Activated naive CD8-positive, alpha-beta T cell treated with anti-CD3 and anti-CD28 coated beads for 36 hours (primary cell): ENCODE measurements at places on chromosomes 3 and 15. TPM values are rescaled to one million over a fixed set of nuclear protein-coding genes. Genes with fewer than 3 reads are reported as not detected.

DNA sequence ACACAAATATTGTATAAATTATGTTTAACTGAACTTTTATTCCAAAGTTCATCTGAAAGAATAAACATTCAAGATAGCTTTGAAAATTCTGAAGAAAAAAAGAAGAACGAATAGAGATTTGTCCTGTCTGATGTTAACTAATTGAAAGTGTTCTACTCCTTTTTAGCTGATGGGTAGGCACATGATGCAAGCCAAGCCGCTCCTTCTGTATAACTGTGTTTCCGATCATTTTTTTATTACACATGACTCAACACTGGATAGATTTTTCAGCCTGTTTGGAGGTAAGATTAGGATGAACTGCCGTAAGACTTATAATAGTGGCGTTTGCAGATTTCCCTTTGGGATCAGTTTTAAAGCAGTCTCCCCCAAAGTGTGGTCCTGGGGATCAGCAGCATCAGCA, 19.0 kb downstream of the NSUN3 start:
- no peak overlapping the region for H3K27ac ChIP-seq
- peaks cover 44% of the 10 kb centered on the region for H3K4me1 ChIP-seq
- peaks cover 30% of the 10 kb centered on the region for H3K36me3 ChIP-seq

DNA sequence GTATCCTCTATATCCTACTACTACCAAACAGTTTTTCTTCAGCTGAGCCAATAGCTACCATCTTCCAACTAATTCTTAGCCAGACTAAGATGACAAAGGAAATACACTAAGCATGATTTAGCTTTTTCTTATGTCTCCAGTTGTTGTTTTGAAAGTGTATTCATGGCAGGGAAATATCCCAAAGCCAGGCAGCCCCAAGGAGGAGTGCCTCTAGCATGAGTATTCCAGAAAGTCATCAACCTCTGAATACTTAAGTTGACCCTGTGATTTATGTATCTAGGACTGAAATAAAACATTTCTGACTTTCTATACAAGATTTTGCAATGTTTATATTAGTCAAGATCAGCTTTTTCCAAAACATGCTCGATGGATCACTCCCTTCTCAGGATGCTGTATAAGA, 449.1 kb downstream of the IL5RA start:
- no peak for DNase-seq
- no peak overlapping the region for H3K4me3 ChIP-seq
- H3K27ac ChIP-seq, result no peak overlapping the region
- H3K4me1 ChIP-seq, result no peaks in the 10 kb centered on the region

- peaks cover 39% of the 10 kb centered on the region for H3K27me3 ChIP-seq
- H3K36me3 ChIP-seq, result no peaks in the 10 kb centered on the region
- peak overlapping the region; percentile 49 for H3K4me3 ChIP-seq
- peaks cover 10% of the 10 kb centered on the region for H3K4me1 ChIP-seq
- no peak for DNase-seq
- no peak overlapping the region for H3K27ac ChIP-seq
Observed at GRCh38 chr3:46565077-46565476, 1.0 kb downstream of the LRRC2 start.

DNA sequence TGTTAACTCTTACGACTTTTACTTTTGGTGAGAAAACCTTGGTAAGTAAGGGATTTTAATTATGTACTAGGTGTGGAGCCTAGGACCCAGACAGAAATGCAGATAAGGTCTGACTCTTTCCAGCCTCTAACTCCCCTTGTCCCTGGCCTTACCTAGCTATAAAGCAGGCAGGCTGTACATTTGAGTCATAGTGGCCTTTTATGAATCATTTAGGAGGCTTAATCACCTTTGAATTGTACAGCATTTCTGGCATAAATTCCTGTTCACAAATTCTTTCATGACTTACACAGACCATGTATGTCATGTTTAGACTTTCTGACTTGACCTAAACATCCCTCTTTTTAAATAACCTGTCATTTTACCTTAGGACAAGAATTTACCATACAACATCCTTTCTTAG, 47.4 kb downstream of the CHCHD4 start:
- no peak overlapping the region for H3K4me3 ChIP-seq
- H3K27me3 ChIP-seq, result peaks cover 15% of the 10 kb centered on the region
- no peak for DNase-seq
- H3K27ac ChIP-seq, result no peak overlapping the region
- H3K4me1 ChIP-seq, result peaks cover 3% of the 10 kb centered on the region
- no peaks in the 10 kb centered on the region for H3K36me3 ChIP-seq

- H3K4me3 ChIP-seq, result no peak overlapping the region
- H3K27me3 ChIP-seq, result peaks cover 7% of the 10 kb centered on the region
- no peak for DNase-seq
- no peak overlapping the region for H3K27ac ChIP-seq
Observed at GRCh38 chr15:51135276-51135675, 40.6 kb upstream of the TNFAIP8L3 start.

- H3K4me1 ChIP-seq, result peaks cover 86% of the 10 kb centered on the region
- DNase-seq, result no peak
- peak overlapping the region; percentile 95 for H3K27ac ChIP-seq
- peak overlapping the region; percentile 65 for H3K4me3 ChIP-seq
- H3K27me3 ChIP-seq, result no peaks in the 10 kb centered on the region
Observed at GRCh38 chr3:171255236-171255806, 204.9 kb downstream of the TNIK start.

DNA sequence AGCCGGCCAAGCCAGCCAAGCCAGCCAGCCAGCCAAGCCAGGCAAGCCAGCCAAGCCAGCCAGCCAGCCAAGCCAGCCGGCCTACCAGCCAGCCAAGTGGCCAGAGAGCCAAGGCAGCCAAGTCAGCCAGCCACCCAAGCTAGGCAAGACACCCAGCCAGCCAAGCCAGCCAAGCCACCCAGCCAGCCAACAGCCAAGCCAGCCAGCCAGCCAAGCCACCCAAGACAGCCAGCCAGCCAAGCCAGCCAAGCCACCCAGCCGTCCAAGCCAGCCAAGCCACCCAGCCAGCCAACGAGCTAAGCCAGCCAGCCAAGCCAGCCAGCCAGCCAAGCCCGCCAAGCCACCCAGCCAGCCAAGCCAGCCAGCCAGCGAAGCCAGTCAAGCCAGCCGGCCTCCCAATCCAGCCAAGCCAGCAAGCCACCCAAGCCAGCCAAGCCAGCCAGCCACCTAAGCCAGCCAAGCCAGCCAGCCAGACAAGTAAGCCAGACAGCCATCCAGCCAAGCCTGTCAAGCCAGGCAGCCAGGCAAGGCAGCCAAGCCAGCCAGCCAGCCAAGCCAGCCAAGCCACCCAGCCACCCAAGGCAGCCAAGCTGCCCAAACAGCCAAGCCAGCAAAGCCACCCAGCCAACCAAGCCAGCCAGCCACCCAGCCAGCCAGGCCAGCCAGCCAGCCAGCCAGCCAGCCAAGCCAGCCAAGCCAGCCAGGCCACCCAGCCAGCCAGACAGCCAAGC, 200.5 kb downstream of the GOLGA6L6 start:
- H3K27ac ChIP-seq, result no peak overlapping the region
- DNase-seq, result no peak
- H3K4me1 ChIP-seq, result no peaks in the 10 kb centered on the region
- no peaks in the 10 kb centered on the region for H3K36me3 ChIP-seq

GRCh38 chr3:23811919-23812318, 6.2 kb downstream of the UBE2E1 start:
- peaks cover 41% of the 10 kb centered on the region for H3K36me3 ChIP-seq
- peaks cover 62% of the 10 kb centered on the region for H3K4me1 ChIP-seq
- peak overlapping the region; percentile 65 for H3K27ac ChIP-seq
- H3K4me3 ChIP-seq, result peak overlapping the region; percentile 87
- no peak for DNase-seq

DNA sequence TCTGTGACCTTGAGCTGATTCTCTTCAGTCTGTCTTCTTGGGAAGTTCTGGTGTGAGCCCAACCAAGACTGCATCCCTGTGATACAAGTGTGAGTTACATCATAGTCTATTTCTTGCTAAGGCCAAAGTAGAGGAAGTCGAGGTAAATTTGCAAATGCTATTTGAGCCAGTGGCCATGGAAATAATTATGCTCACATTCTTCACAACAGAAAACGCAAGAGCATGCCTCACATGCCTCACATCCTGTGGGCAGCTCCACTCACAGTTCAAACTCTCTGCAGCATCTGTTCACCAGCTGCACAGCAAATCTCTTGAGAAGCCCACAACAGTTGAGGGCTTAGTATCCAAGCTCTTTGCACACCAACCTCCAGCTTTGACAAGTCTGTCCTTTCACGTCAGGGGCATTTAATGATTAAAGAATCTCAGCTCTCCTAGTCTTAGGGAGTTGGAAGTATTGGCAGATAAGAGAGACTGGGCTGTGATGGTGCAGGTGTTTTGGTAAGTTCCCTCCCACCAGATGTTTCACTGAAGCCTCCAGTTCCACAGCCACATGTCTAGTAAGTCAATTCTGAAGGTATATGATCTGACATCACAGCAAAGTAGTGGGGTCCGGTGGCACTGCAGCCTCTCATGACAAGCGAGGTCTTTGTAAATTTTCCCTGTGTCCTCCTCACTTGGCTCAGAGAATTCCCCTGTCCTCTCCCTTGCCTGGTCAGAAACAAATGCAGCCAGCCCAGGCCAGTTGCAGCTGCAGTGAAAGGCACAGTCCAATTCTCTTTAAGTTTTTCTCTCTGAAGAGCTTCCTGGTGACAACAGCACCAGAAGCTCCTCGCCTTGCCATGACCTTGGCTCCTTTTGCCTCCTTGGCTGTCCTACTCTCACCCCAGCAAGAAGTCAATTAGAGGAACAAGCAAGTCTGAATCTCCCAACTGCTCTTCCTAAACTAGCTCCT, 166.1 kb downstream of the SSR3 start:
- peaks cover 4% of the 10 kb centered on the region for H3K4me1 ChIP-seq
- peaks cover 10% of the 10 kb centered on the region for H3K27me3 ChIP-seq
- DNase-seq, result no peak
- no peaks in the 10 kb centered on the region for H3K36me3 ChIP-seq
- no peak overlapping the region for H3K27ac ChIP-seq

GRCh38 chr3:169907476-169907875, 3.9 kb upstream of the SAMD7 start:
- no peak for DNase-seq
- no peaks in the 10 kb centered on the region for H3K27me3 ChIP-seq
- H3K27ac ChIP-seq, result no peak overlapping the region
- no peaks in the 10 kb centered on the region for H3K4me1 ChIP-seq
- H3K36me3 ChIP-seq, result no peaks in the 10 kb centered on the region
- no peak overlapping the region for H3K4me3 ChIP-seq

DNA sequence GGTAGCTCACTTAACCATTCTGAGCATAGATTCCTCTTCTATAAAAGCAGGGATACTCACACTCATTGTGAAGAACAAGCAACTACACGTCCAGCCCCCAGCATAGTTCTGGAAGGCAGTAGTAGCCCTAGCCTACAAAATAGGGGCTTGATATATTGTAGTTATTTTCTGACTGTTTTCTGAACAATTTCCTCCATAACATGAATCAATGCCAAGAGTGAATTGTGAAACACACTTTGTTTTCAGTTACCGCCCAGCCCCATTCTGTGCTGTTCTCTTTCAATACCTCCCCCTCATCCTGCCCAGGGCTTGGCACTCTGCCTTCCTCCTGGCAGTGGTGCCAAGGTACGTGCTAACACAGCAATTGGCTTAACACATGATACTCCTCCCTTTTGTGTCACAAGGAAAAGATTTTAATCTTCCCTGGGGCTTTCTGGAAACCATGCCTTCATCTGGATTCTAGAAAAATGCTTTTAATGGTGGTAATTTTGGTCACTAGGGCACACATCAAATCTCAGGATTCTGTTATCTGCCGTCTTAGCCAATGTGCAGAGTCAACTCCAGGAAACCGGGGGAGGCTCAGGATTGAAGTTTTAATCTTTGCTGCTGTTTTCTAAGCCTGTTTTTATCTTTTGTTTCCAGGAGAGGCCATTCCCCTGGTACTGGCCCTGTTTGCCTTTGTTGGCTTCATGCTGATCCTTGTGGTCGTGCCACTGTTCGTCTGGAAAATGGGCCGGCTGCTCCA, 37.2 kb downstream of the IL20RB start:
- no peaks in the 10 kb centered on the region for H3K36me3 ChIP-seq
- H3K4me3 ChIP-seq, result no peak overlapping the region

DNA sequence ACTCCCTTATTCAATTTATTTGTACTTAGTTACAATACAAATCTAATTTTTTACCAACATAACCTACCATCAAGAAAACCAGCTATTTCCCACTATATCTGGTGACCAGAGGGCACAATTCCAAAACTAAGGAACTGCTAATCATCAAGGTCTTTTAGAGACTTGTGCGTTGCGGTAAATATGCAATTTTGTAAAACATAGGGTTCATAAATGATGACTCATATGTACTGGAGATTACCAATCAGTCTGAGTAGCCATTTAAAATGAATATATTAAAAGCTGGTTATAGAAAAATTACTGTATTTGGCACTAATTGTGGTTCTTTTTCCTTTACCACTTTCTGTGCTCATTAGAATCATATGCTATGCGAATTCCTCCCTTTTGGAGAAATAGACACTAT, 859.6 kb downstream of the ROBO1 start:
- H3K36me3 ChIP-seq, result no peaks in the 10 kb centered on the region
- no peaks in the 10 kb centered on the region for H3K27me3 ChIP-seq
- H3K27ac ChIP-seq, result no peak overlapping the region
- no peak overlapping the region for H3K4me3 ChIP-seq

- H3K27ac ChIP-seq, result no peak overlapping the region
- no peaks in the 10 kb centered on the region for H3K36me3 ChIP-seq
- DNase-seq, result no peak
- peaks cover 6% of the 10 kb centered on the region for H3K4me1 ChIP-seq
- no peak overlapping the region for H3K4me3 ChIP-seq
Observed at GRCh38 chr15:89003865-89004725, 84.2 kb upstream of the ABHD2 start.

DNA sequence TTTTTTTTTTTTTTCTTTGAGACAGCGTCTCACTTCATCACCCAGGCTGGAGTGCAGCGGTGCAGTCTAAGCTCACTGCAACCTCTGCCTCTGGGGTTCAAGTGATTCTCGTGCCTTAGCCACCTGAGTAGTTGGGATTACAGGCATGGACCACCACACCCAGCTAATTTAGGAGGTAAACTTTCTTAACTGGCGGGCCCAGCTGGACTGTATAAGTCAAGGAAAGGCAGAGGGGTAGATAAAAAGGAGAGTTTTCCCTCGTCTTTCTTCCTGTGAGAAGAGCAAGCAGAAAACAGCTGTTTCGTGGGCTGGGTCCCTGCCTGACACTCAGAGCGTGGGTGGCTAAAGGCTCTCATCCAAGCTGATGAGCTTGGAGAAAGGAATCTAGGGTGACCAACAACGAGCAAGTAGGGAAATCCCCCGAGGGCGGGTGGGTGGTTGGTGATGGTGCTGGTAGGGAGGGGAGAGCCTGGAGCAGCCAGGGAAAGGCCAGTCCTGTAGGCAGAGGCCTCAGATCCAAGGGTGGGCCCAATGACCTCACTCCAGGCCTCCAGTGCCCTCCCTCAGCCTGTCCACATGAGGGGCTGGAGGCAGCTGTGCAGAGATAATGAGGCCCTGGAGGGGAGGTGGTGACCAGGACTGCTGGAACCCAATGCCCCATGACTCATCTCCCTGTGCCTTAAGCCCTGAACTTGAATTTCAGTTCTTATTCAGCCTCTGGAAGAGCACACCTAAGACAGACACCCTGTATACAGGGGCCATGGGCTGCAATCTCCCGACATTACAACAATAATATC, 43.1 kb upstream of the LIMD1 start:
- H3K4me1 ChIP-seq, result peaks cover 10% of the 10 kb centered on the region
- no peaks in the 10 kb centered on the region for H3K27me3 ChIP-seq
- DNase-seq, result no peak
- no peak overlapping the region for H3K27ac ChIP-seq
- no peak overlapping the region for H3K4me3 ChIP-seq

GRCh38 chr3:112411425-112411824, 78.5 kb downstream of the CD200 start:
- H3K36me3 ChIP-seq, result no peaks in the 10 kb centered on the region
- peaks cover 14% of the 10 kb centered on the region for H3K4me1 ChIP-seq
- no peaks in the 10 kb centered on the region for H3K27me3 ChIP-seq
- no peak overlapping the region for H3K4me3 ChIP-seq

Gene TERC
- total RNA-seq, result 16.0 TPM

Gene CPN2
- total RNA-seq, result not detected

Gene PIERCE2
- 0.31 TPM for total RNA-seq

Gene ISLR
- total RNA-seq, result not detected

Gene SLC27A2
- total RNA-seq, result 16.0 TPM
